Foreskin fibroblast (primary cell): ENCODE measurements at places on chromosomes 1 and 21.

DNA sequence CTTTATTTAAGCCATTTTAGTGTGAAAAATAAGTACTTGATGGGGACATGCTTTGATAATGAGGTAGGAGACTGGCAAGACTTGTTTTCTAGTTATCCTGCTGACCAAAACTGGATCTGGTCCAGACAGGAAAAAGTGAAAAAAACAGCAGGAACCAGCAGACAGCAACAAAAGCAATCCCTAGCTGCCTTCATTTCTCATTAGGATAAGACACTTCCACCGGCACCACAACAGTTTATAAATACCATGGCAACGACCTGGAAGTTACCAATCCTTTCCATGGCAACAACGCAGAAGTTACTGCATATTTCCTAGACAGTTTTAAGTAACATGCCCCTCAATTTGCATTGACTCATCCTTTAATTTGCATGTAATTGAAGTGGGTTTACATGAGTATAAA, 993.8 kb upstream of the NCAM2 start:
- no peak for DNase-seq

- no peak for DNase-seq
These were observed 529.4 kb upstream of the CXADR start for GRCh38 chr21:16983420-16983819.

DNA sequence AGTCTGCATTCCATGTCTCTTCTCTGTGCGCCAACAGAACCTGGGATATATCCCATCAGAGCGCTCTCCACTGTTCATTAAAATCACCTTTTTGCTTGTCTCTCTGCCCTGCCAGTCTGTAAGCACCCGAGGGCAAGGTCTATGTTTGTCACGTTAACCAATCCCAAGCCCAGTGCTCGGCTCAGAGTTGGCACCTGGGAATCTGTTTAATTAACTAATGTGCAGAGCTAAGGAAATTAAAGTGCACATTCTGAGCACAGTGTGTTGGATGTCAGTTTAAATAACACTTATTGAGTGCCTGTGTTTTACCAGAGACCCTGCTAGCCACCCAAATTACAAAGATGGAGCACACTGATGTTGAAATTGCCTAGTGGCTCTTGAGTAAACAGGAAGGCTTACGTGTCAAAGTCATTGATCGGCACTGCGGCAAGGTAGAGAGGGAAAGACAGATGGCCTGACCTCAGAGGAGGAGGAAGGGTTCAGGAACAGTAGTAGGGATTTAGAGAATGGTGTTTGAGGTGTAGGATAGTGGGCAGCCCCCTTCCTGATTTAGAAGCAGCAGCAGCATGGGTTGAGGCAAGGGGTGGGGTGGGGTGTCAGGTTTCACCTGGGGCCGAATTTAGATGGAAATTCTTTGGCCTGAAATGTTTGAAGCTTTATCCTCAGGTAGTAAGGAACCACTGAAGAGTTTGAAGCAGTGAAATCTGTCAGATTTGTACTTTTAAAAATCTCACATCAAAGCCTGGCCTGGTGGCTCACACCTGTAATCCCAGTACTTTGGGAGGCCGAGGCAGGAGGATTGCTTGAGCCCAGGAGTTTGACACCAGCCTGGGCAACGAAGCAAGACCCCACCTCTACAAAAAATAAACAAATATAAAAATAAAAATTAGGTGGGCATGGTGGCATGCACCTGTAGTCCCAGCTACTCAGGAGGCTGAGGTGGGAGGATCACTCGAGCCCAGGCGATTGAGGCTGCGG, 7.7 kb downstream of the ARMH1 start:
- DNase-seq = no peak

DNA sequence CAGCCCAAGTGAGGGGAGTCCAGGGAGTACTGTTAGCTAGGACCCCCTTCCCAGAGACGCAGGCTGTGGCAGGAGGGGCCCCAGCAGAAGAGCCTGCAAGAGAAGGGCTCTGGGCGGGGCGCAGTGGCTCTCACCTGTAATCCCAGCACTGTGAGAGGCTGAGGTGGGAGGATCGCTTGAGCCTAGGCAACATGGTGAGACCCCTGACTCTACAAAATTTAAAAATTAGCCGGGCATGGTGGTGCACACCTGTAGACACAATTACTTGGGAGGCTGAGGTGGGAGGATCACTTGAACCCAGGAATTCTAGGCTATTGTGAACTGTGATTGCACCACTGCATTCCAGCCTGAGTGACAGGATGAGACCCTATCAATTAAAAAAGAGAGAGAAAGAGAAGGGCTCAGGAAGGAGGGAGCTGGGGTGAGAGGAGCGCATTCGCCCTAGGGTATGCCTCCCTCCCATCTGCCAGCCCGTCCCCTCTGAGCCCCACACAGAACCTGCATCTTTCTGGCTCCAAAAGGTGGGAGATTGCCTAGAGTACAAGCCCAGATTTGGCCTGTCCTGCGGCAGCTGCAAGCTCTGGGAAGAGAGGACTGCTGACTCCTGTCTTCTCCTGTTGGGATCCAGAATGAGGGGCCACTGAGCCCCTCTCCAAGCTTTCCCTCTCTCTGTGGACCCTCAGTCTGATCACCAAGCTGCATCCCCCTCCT, 3.6 kb downstream of the KCNQ4 start:
- DNase-seq = no peak

GRCh38 chr1:58251430-58252073, 295.0 kb downstream of the OMA1 start:
- peak; percentile 14 for DNase-seq

GRCh38 chr1:35220976-35221375, 28.0 kb upstream of the SFPQ start:
- DNase-seq = no peak

GRCh38 chr1:190196020-190196419, 281.6 kb downstream of the BRINP3 start:
- no peak for DNase-seq

GRCh38 chr1:151817353-151817730, 12.1 kb upstream of the LINGO4 start:
- no peak for DNase-seq

GRCh38 chr1:223077247-223077833, 65.7 kb downstream of the TLR5 start:
- no peak for DNase-seq

GRCh38 chr1:154788886-154789285, 81.2 kb downstream of the KCNN3 start:
- no peak for DNase-seq

DNA sequence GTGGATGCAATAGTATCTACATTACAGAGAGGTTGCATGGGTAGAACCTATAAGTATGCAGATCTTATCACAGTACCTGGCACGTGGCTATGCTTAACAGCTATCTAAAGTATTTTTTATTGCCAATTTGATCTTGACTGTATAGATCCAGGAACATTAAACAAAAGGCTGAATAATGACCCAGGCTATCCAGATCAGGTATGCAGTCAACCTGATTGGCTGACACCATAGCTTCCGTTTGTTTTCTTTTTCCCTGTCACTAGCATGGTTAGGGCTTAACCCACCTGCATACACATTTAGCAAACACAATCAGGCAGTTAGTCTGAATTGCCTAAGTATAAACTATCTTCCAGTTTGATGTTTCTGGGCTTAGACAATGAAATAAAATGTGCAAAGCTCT, 264.9 kb upstream of the PLXNA2 start:
- DNase-seq = no peak

DNA sequence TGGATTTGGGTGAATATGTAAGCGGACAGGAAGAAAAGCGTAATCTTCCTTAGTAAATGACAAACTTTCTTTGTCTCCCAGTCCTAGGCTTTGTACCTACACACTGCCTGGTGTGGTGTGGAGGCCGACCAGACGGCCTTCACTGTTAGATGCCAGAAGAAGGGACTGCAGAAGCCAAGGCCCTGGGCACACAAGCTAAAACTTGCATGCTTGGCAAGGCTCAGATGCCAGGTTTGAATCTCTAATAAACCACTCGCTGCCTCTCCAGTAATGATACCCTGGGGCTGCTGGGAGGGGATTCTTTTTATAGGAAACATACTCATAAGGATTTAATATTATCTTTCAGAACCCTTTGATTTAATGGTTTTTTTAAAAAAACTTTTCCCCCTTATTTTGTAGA, 263.8 kb downstream of the PTPRC start:
- no peak for DNase-seq

- DNase-seq = no peak
These were observed 13.1 kb downstream of the GBP1 start for GRCh38 chr1:89051955-89052312.

GRCh38 chr1:182595641-182596240, 6.7 kb upstream of the RNASEL start:
- DNase-seq = peak; percentile 80

- no peak for DNase-seq
These were observed 324.6 kb upstream of the CHRM3 start for GRCh38 chr1:239061770-239062169.

DNA sequence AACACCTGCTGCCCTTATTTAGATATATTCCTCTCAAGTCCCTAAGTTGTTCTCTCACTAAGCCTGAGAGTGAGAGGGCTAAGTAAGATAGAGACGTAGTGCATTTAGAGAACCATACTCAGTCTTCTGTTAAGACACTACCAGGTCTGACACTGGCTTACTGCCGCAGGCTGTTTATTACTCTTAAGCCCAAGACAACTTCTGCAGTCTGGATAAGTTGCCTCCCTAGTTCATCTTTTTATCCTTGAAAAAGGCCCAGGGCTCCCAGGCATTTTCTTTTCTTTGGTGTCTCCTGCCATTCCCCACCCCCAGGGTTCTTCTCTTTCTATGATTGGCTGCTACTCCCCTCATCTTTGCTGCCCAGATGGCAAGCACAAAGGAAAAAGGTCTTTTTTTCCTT, 38.7 kb downstream of the CACHD1 start:
- DNase-seq = no peak

GRCh38 chr1:222392556-222392955, 155.3 kb downstream of the HHIPL2 start:
- no peak for DNase-seq

DNA sequence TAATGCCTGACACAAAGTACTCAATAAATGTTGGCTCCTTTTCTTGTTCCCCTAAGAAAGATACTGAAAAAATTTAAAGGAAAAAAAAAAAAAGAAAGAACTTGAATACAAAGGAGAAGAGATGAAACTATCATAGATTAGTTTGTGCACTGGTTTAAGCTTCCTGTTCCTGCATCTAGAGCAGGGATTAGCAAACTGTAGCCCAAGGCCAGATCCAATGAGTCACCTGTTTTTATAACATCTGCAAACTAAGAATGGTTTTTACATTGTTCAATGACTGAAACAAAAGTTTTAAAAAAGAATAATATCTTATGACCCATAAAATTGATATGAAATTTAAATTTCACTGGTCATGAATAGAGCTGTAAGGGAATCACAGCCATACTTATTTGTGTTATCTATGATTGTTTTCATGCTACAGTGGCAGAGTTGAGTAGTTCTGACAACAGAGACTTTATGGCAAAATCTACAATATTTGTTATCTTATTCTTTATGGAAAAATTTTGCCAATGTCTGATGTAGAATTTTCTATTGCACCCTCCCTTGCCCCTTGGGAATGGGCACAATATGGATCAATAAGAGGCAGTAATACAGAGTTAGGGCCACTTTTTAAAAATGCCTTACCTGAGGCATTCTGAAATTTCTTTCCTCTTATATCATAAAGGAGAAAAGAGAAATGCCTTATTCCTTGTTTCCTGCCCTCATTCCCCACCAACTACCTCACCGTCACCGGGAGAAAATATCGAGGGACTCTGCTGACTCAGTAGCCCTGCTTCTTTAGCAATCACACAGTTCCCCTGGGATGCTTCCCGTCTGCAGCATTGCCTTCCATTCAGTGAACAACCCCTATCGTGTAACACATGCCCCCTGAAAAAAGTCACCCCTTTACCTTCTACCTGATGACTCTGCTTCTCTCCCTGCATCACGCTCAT, 50.6 kb downstream of the WDR64 start:
- peak; percentile 53 for DNase-seq

DNA sequence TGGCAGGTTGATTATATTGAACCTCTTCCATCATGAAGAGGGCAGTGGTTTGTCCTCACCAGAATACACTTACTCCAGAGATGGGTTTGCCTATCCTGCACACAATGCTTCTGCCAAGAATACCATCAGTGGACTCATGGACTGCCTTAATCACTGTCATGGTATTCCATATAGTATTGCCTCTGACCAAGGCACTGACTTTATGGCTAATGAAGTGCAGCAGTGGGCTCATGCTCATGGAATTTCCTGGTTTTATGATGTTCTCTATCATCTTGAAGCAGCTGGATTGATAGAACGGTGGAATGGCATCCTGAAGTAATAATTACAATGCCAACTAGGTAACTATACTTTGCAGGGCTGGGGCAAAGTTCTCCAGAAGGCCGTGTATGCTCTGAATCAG, 16.6 kb upstream of the GBP6 start:
- no peak for DNase-seq

GRCh38 chr1:111888740-111889376, 100.6 kb downstream of the KCND3 start:
- DNase-seq = no peak

DNA sequence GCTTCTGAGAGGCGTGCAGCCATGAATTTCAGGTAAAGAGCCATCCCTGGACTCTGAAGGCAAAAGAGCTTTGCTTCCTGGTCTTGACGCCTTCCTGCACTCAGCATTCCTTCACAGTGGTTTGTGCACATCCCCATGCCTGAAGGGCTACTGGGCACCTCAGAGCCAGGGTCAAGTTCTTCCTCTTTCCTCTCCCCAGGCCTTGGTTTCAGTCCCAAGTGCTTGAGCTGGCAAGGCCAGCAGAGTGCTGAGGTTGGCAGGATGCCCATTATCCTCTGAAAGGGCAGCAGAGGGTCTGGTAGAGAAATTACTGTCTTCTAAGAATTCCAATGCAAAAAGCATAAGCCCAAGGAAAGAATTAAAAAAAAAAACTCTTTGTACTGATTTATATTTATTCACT, 1064.9 kb downstream of the TTLL7 start:
- DNase-seq = no peak

DNA sequence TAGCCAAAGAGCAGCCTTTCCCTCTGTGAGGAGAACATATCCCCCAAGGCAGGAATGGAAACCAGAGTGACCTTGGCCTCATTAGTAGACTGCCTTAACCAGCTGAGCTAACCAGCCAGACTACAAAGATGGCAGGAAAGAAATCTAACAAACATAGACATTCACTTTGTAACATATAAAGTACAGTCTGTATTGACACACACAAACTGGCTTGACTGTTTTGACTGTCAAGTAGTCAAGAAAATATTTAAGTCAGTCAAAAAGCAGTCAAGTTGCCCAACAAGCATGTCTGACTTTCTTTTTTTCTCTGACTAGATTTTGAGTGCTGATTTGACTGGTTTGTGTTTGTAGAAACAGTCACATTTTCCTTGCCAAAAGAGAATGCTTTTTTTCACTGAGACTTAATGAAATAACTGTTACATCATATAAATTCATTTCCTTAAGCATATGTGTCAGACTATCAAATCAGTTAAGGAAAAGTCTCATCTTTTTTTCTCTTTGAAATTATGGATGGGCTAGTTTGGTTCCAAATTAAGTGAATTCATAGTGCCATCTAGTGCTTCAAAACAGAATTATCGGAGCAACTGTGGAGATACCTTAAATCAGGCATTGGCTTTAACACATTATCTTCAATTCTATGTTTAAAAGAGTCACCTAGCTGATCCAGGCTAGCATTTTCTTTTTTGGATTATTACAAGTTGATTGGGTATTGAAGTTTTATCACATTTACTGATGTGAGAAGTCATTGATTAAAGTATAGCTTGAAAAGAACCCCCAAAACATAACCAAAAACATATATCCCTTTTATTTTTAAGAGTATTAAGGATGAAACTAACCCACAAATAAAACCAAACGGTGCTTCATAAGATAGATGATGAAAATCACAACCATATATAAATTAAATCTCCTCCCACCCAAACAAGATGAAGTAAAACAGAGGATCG, 75.0 kb downstream of the ATP6V1G3 start:
- peak; percentile 32 for DNase-seq
